ENCODE measurements at places on chromosomes 3 and 15. TPM values are rescaled to one million over a fixed set of nuclear protein-coding genes. Genes with fewer than 3 reads are reported as not detected.
A peak's percentile ranks its signal among the peaks of the same experiment; 100 is the strongest.

DNA sequence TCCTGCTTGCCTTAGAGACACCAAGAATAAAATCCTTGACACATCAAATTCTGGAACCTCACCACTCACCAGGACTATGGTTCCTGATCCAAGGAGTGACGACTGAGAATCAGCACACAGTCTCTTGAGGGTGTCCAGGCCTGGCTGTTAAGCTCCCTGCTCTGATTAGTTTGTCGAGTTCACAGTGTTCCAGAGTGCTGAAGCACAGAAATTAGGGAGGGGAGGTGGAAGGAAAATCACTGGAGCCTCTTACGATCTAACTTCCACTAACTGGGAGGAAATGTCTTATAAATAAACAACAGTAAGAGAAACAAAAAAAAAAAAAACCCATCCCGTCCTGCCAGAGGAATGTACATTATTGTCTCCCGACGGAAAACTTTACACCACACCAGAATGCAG is 330.2 kb downstream of the TIGIT start:
- peak; percentile 74 for DNase-seq

GRCh38 chr3:195104340-195104739 is 166.6 kb downstream of the XXYLT1 start:
- no peak for DNase-seq

DNA sequence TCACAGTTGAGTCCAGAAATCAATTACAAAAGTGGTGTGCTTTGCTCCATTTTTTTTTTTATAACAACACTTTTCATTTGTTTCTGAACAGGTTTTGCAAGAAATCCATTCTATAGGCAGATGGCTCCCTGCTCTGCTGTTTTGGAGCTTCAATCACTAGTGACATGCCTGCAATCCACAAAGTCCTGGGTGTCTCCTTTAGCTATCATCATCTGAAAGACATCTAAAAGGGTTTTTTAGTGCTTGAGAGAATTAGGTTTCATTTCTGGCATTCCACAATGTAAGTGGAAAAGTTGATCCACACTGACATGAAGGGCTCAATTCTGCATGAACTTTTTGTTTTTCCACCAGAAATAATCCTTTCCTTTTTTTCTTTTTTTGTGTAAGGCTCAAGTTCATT is 24.0 kb upstream of the MEIS2 start:
- DNase-seq: no peak

Gene GPR62
- 0.82 TPM for total RNA-seq

All from right atrium auricular region (tissue), 2 donors.